ENCODE measurements at places on chromosomes 7 and 10.
A peak's percentile ranks its signal among the peaks of the same experiment; 100 is the strongest.

GRCh38 chr10:70925377-70926225 lies 37.2 kb upstream of the PCBD1 start:
- peak; percentile 31 for DNase-seq

- no peak for DNase-seq
Measured at GRCh38 chr10:48516911-48517310, 88.0 kb downstream of the ARHGAP22 start.

GRCh38 chr7:141190495-141190894 lies 116.6 kb downstream of the TMEM178B start:
- no peak for DNase-seq

- no peak for DNase-seq
Measured at GRCh38 chr10:2222631-2223030, 485.3 kb upstream of the ADARB2 start.

DNA sequence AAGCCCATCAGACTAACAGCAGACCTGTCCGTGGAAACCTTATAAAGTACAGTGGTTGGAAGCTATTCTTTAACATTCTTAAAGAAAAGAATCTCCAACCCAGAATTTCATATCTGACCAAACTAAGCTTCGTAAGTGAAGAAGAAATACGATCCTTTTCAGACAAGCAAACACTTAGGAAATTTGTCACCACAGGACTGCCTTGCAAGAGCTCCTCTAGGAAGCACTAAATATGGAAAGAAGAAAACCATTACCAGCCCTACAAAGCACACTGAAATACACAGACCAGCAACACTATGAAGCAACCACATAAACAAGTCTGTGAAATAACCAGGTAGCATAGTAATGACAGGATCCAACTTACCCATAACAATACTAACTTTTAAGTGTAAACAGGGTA lies 177.7 kb upstream of the PRSS1 start:
- DNase-seq: no peak

DNA sequence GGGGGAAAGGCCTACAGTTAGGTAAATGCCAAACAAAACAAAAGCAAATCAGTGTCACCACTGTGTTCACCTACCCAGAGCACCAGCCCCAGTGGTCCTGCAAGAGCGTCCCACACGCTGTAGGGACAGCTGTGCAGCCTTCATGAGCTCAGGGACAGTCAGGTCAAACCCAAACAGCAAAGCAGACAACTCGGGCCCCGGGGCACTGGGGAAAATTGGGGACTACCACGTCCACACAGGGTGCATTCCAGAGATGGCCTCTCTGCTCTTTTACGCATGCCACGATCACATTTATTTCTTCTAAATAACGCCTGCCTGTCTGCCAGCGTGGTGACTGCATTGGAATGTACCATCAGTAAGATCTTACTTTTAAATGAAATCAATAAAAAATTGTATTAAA lies 21.7 kb downstream of the EBF3 start:
- DNase-seq: no peak
